AG10803 (cell line): ENCODE measurements at places on chromosomes 16 and 17.

GRCh38 chr16:19810817-19811731 lies 73.6 kb downstream of the GPRC5B start:
- DNase-seq = peak; percentile 31

- DNase-seq = no peak
These were observed 114.6 kb upstream of the TNRC6C start for GRCh38 chr17:77843896-77844295.

DNA sequence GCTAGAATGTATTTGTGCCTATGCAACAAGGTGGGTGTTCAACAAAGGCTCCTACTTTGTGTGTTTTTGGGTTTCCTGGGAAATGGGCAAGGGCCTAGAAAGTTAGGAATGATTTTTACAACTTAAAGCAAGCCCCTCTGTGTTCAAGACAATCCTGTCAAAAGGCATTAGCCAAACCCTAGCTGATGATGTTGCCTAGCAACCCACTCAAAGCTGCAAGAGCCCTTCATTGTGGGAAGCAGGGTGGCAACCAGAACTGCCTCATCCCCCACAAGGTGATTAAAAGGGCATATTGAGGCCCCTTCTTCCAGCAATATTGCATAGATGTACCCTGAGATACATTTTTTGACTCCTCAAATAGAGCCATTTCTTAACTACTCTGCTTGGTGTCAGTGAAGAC lies 16.0 kb upstream of the RASL10B start:
- DNase-seq = no peak

DNA sequence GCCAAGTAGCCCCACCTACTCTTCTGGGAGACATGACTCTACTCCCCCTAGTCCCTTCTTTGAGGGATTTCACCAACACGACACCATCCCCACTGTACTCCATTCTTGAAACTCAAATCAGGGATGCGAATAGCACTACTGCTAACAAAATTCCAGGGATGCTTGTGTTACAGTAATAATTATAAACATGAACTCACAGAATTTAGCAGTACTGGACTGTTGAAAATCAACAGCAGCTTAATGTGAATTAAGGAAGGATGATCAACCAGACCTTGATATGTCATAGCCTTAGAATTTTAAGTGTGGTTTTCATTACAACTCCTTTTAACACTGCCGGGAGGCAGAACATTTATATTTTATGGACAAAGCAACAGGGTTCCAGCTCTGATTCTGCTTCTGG lies 37.9 kb downstream of the AMFR start:
- peak; percentile 36 for DNase-seq

GRCh38 chr16:58937661-58938060 lies 203.5 kb upstream of the GOT2 start:
- no peak for DNase-seq

DNA sequence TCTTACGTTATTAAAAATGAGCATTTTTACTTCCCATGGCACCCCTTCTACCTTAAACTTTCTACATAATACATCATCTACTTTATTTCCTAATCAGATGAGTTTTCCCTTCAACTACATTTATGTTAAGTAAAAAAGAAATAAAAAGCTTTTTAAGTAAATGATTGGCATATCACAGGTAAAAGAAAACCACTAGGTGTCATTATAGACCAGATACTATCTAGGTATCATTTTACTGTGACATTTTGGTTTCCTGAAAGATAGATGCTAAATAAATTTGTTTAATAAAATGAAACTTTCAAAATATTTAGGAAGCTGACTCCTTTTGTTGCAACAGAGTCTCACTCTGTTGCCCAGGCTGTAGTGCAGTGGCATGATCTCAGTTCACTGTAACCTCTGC lies 3.8 kb upstream of the CMTM1 start:
- no peak for DNase-seq

DNA sequence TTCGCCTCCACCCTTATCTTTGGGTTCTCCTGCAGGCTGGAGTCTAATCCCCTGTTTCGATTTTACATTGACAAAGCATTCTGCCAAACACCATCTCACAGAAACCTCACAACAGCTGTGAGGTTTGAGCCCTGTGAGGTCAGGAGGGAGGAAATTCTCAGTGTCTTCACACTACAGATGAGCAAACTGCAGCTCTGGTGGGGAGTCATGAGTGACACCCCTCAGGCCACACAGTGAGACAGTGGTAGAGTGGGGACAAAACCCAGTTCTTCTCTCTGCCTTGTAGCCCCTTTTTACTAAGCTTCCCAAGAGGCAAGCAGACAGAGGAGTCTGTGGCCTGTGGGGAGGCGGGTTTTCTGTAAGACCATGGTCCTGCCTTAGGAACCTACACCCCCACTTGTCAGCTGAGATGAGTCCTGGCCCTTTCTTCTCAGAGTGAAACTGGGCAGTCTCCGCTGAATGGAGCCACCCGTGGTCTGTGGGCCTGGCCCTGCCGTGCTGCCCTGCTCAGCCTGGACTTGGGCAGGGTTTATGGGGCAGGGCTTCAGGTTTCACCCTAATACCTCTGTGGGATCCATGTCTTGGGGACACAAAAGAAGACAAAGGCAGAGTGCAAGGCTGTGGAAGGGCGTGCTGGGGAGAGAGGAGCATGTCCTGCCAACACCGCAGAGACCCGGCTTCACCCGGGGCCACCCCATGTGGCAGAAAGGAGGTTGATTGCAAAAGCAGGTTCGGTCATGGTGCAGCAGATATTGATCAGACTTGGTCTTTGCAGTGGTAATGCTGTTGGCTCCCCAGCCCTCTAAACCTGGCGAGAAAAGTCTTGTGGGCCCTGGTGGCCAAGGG lies 59.0 kb downstream of the ABR start:
- no peak for DNase-seq

- DNase-seq = no peak
These were observed 14.2 kb downstream of the PLD6 start for GRCh38 chr17:17191961-17192381.

DNA sequence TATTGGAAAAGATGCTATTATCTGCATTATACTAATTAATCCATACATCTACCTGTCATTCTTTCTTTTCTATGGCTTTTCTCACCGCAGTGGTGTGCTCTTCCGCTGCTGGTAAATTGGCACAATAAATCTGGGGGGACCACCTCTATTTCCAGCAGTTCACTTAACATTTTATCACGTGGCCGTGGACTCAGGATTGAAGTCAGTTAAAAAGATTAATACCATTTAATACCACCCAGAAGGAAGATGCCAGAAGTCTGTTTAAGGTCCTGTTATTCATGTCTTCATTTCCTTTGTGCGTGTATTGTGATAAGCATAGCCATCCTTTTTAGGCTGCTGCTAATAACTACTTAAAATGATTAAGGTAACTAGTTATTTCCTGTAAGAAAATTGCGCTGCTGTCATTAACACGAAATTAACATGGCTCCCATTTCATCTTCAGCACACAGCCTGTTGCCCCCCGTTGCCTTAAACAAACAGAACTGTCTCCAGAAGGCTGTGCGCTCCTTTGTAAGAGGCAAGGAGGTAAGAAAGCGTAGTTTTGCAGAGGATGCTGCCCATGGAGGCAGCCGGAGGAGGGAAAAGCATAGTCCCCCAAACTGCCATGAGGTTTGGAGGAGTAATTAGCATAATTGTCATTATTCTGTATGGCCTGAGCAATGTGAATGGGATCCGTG lies 414.4 kb downstream of the UTP18 start:
- DNase-seq = no peak

DNA sequence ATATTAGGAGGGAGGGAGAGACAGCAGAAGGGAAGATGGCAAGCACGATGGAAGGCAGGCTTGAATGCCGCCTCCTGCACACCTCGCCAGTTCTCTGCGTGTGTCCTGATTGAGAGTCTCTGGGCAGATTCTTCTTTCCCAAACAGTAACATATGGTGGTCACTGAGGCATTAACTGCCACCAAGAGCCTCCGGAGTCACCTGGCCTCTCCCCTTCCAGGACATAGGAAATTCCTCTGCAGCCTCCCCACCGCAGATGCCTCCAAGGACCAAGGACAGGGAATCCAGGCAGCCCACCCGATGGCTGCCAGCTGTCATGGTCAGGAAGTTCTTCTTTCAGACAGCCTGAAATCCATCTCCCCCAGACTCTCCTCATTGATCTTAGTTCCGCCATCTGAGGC lies 149.3 kb downstream of the ENGASE start:
- no peak for DNase-seq

GRCh38 chr17:53472586-53472985 lies 350.1 kb upstream of the KIF2B start:
- no peak for DNase-seq

- no peak for DNase-seq
These were observed 4.3 kb upstream of the CCL22 start for GRCh38 chr16:57354311-57354710.

GRCh38 chr16:76125871-76126270 lies 151.3 kb upstream of the CNTNAP4 start:
- no peak for DNase-seq

DNA sequence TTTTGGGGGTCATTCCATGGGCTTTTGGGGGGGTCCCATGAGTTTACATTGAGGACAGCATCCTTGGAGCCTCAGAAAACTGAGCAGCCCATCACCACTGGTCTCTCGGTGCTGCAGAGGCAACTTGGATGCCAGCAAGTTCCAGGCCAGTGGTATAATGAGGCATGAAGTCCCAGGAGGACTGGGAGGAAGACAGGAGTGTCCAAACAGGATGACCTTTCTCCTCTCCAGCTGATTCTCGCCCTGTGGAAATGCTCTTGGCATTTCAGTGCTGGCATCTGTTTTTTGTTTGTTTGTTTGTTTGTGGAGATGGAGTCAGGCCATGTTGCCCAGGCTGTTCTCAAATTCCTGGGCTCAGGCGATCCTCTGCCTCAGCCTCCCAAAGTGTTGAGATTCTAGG lies 347.6 kb downstream of the SNX29 start:
- peak; percentile 42 for DNase-seq

- peak; percentile 39 for DNase-seq
These were observed 85.0 kb downstream of the GRIN2A start for GRCh38 chr16:10097271-10097670.

- DNase-seq = no peak
These were observed 767.6 kb upstream of the EEF2KMT start for GRCh38 chr16:5865236-5865635.

DNA sequence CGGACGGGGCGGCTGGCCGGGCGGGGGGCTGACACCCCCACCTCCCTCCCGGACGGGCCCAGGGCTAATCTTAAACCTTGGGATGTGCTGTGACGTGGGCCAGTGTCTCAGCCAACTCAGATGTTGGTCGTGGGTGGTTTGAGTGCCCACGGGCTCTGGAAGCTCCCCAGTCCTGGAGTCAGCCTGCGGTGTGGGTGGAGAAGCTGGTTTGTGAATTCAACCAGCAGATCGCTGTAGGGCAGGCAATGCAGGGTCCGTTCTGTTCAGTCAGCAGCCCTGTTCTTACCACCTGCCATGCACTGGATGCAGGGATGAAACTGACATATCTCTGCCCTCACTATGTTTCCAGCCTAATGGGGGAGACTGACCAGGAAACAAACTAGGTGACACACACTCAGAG lies 8.0 kb upstream of the ZNF500 start:
- no peak for DNase-seq

DNA sequence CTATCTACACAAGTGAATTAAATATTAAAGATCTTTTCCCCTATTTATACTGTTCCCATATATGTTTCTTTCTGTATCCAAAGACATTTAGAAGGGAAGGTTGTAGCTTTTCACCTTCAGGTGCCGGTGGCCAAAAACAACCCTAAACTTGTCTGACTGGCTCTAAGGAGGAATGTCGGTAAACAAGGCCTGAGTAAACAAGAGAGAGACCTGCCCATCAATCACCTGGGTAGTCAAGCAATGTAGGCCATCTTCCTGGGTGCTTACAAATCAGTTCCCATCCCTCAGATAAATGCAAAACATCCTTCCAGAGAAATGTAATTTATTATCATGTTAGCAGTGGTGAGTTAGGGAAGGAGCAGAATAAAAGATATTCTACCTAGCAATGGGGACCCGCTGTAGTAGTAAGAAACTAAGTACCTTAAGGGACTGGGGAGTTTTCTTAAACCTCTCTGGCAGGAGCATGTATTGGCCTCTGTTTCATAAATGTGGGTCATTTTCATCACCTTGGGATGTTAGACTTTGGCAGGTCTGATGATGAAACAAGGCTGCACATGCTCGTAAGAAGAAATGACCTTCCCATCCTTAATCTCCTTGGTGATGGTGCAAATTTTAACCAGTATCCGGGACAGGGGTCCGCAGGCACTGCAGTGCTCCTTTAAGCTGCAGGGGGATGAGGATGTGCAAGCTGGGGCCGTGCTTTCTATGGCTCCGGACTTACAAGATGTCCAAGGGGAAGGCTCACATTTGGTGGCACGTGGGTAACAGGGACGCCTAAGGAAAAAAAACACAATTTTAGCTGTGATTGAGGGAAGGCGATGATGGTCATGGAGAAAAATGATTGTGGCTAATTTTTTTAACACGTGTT lies 8.4 kb downstream of the KRT39 start:
- no peak for DNase-seq

DNA sequence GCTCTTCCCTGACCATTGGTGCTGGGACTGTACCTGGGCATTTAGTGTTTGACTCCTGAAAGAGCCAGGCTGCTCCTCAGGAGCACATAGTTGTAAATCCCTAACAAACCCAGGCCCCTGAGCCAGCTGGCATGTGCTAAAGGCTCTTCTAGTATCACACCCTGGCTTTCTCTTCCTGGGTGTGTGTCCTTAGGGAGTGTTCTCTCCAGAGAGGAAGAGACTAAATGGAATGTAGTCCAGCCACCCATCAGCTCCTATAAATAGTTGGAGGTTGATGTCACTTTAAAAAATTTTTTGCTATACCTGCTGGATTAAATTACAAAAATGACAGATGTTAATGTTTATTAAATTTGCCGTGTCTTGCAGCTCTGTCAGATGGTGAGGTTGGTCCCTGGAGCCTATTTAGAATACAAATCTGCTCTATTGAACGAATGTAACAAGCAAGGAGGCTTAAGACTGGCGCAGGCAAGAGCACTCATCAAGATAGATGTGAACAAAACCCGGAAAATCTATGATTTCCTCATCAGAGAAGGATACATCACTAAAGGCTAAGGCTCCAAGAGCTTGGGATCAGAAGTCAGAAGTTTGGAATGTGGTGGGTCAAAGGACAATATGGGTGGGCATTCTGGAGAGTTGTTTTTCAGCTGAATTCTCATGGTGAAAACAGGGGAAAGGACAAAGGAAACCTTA lies 13.1 kb upstream of the DUSP14 start:
- DNase-seq = peak; percentile 82

DNA sequence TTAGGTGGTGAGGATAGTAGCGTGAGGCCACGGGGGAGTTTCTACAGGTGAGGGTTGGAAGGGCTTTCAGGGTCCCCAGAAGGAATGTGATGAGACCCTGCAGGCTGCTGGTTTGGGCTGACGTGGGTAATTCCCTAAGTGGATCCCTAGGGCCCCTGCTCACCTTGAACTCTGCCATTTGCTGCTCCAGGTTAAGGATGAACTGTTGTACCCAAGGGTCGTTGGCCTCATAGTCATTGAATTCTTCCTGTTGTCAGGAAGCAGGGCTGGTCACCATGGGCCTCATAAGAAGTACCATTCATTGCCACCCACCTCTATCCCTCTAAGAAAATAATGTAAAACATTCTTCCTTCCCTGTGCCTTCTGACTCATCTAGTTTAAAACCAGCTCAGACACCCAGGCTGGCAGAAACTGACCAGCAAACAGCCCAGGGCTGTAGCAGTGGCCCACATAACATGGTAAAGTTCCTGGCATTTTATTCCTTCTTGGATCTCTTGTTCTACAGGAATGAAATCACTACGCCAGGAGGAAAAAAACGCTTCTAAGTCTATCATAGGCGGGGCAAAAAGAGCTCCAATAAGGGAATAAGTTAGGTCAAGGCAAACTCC lies 27.6 kb downstream of the FCSK start:
- peak; percentile 22 for DNase-seq

- DNase-seq = peak; percentile 15
These were observed 29.8 kb downstream of the GPATCH8 start for GRCh38 chr17:44473367-44473766.

- DNase-seq = peak; percentile 70
These were observed 834 bp downstream of the FLYWCH1 start for GRCh38 chr16:2912330-2913199.

- DNase-seq = no peak
These were observed 178.2 kb downstream of the SALL1 start for GRCh38 chr16:50972876-50973275.
